Esophagus mucosa (tissue), 1 donor: ENCODE measurements at places on chromosomes 11 and 22. TPM values are rescaled to one million over a fixed set of nuclear protein-coding genes. Genes with fewer than 3 reads are reported as not detected.

The SLC5A4 gene
- total RNA-seq = 0.24 TPM

- ATAC-seq = no peak
Observed at GRCh38 chr11:128195057-128195751, 392.2 kb downstream of the ETS1 start.

GRCh38 chr11:92533657-92534335 is 309.2 kb downstream of the FAT3 start:
- no peak for ATAC-seq

DNA sequence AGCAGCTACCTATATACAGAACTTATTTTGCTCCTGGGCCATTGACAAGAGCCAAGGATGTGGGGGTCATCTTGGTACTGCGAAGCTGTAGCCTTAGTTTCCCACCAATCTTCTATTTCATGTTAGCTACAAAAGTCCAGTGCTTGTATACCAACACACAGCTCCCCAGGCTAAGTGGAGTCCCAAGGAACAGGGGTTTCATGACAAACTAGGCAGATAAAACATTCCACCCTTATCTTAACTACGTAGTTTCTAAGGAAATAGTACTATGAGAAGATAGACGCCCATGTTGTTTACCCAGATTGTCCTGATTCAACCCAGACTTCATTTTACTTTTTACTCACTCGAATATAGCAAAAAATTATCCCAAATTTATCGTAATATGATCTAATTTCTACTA is 218.5 kb downstream of the DYNC2H1 start:
- no peak for ATAC-seq

GRCh38 chr11:44614281-44614775 is 48.9 kb downstream of the CD82 start:
- ATAC-seq = no peak

DNA sequence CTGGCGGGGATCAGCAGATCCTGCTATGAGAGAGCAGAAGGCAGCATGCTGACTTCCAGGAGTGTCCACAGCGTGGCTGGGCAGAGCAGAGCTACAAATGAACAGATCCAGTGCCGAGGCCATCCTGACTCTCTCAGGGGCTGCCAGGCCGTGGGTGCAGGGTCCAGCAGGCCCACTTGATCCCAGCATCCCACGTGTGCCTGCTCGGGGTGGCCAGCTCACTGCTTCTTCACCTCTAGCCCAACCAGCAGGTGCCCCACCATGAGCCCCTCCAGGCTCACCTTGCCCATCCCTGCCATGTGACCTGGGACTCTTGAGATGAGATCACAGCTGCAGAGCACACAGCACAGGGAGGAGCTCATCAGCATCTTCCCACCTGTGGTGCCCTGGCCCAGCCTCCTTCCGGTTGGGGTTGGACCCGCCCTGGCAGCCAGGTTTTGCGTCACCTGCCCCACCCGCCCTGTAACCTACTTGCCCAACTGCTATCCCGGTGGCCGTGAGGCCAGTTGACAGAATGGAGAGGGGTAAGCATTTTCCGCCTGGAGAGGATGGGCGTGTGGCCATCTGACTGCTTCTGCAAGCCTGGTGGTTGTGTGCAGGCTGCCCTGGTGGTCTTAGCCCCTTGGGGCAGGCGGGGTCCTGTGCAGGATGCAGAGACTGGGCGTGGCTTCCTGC is 11.0 kb downstream of the TANGO2 start:
- peak; percentile 91 for ATAC-seq
